ENCODE measurements at places on chromosomes 1 and 21. TPM values are rescaled to one million over a fixed set of nuclear protein-coding genes. Genes with fewer than 3 reads are reported as not detected.

The TLR5 gene
- total RNA-seq: 6.4 TPM

The FCRL6 gene
- total RNA-seq: 0.54 TPM

The DIP2A gene
- total RNA-seq: 40.6 TPM

The GJA9 gene
- not detected for total RNA-seq

The OR2T11 gene
- not detected for total RNA-seq

- no peak for DNase-seq
These were observed 137.2 kb downstream of the DHRS3 start for GRCh38 chr1:12480748-12481362.

GRCh38 chr1:247962911-247963588 lies 2.0 kb upstream of the OR2AK2 start:
- no peak for DNase-seq

DNA sequence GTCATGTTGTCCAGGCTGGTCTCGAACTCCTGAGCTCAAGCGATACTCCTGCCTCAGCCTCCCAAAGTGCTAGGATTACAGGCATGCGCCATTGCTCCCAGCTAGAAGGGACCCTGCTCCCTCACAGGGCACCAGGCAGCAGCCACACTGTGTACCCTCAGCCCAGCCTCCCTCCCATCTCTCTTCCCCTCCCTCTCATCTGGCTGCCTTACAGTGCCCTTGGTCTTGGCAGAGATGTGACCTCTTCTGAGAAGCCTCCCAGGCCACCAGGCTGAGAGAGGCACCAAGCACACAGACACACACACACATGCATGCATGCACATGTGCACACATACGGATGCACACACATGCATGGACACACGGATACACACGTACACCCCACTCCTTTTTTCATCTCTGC lies 25.0 kb downstream of the EPHA2 start:
- DNase-seq: no peak

- no peak for DNase-seq
These were observed 12.0 kb downstream of the SMG7 start for GRCh38 chr1:183484254-183484653.

DNA sequence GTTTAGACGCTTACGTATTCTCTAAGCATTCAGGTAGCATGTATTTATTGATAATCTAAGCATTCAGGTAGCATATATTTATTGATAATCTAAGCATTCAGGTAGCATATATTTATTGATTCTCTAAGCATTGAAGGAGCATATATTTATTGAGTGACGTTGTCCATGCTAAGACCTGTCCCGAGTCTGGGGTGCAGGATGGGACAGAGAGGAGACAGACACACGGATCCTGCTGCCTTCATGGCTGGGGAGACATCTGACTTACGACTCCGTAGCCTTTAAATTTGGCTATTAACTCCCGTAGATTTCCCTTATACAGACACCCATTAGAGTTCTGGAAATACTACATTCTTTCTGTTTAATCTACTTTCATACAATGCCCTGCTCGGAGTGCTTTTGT lies 982 bp downstream of the SCCPDH start:
- no peak for DNase-seq

DNA sequence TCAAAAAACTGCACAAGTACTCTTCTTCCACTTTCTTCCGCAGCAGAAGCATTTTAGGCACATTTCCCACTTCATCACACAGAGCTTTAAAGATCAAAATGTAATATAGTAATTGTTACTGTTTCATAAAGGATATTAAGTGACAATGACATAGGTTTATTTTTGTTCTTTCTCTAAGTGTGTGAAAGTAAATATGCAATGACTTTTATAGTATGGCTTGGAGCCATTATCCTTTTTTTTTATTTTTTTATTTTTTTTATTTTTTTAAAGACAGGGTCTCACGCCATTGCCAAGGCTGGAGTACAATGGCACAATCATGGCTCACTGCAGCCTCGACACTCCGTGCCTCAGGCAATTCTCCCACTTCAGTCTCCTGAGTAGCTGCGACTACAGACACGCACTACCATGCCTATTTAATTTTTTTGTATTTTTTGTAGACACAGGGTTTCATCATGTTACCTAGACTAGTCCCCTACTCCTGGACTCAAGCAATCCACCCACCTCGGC lies 7.0 kb downstream of the TRIM33 start:
- DNase-seq: no peak

DNA sequence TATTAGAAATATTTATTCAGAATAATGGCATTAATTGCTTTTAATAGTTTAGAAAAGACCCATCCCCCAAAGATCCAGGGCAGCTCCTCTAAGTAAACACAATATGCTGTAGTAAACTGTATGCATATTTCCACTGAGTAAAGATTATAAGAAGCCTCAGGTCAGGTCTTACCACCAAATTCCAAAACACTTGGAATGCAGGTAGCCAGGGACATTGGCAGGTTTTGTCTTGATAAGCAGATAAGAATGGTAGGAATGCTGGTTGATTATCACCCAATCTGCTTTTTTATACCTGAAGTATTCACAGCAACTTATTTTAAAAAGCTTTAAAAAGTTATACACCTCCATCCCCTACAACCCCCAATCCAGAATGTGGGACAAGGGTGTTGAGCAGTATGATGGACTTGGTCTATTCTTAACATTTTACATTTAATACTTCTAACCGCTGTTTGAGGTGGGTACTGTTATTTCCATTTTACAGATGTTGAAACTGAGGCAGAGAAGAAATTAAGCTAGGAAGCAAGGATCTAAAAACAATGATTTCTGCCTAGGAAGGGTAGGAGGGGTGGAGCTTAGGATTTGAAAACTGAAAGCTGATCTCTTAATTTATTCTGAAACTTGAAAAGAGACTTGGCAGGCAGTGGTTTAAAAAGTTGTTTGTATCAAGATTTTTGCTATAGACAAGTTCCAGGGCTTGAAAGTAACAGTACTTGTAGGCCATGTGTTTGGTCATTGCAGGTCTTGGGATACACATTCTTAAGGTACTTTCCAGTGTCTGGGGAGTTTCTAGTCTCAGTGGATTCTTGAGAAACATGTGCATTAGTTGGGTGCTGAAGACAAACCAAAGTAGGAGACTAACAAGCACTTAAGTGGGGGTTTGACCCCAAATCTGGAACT lies 15.6 kb upstream of the THEM4 start:
- DNase-seq: no peak

DNA sequence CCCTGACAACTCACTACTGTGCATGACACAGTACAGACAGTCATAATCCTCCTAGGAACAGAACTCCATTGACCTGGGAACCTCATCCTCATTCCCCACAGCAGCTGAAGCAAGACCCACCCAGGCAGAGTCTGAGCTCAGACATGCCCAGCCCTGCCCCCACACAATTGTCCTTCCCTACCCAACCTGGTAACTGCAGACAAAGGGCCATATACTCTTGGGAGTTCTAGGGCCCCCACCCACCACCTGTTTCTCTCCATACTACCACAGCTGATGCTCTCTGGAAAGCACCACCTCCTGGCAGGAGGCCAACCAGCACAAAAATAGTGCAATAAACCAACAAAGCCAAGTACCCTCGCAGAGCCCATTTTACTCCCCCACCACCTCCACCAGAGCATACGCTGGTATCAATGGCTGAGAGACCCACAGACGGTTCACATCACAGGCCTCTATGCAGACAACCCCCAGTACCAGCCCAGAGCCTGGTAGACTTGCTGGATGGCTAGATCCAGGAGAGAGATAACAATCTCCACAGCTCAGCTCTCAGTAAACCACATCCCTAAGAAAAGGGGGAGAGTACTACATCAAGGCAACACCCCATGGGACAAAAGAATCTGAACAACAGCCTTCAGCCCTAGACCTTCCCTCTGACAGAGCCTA lies 159.7 kb upstream of the CXADR start:
- DNase-seq: no peak

- DNase-seq: no peak
These were observed 107.7 kb downstream of the ADSS2 start for GRCh38 chr1:244344001-244344400.

DNA sequence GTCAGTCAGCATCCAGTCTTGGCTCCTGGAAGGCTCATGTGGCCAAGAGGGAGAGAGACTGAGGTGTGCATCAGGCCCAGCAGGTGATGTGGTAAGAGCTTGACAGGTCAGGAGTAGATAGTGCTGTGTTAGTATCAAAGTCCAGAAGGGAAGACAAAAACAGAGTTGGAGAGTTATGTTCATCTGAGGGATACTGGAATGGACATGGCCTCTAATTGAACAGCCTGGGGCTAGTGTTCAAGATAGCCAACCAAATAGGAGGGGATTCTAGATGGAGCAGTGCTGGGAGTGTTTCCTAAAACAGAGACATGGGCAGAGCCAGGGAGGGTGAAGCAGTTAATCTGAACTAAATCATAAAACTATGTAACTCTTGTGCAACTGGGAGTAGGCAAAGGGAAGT lies 120.7 kb upstream of the MARK1 start:
- no peak for DNase-seq

DNA sequence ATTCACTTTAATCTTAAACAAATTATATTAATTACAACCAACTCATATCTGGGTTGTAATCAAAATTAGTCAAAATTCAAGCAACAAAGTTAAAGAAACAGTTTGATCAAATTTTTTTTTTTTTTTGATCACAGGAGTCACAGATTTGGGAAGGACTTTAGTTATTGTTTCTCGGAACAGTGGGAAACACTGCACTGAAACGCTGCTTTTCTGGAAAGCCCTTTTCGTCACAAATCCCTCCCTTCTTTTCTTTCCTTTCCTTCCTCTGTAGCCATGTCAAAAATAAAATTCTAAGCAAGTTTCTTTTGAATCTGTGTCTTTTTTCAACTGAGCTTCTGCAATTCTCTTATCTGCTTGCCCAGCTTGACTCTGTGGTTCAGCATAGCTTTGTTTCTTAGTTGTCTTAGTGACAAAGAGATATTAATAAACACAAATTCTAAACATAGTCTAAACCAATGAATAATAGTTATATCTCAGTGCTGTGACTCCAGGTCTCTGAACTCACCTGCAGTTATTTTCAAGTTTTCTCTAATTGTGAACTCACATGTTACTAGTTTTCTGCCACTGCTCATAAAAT lies 53.8 kb downstream of the PTGS2 start:
- no peak for DNase-seq
